T47D (cell line): ENCODE measurements at places on chromosomes 7 and 10.

DNA sequence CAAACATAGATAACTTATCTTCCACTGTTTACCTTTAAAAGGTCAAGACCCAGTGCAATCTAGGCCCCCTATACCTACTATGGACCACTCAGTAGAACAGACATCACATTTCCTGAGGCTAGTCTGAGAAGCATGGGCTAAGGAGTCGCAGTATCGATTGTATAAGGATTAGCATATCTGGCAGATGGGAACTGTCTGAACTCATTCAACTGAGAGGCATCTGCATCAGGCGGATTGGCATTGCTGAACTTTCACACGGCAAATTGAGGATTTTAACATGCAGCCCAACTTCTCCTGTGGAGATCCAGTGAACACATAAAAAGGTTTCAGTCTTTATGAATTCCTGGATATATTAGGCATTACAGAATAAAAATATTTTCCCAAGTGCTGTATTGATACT is 89.1 kb upstream of the LRGUK start:
- DNase-seq = no peak

GRCh38 chr7:120041798-120042197 is 231.2 kb upstream of the KCND2 start:
- no peak for DNase-seq

DNA sequence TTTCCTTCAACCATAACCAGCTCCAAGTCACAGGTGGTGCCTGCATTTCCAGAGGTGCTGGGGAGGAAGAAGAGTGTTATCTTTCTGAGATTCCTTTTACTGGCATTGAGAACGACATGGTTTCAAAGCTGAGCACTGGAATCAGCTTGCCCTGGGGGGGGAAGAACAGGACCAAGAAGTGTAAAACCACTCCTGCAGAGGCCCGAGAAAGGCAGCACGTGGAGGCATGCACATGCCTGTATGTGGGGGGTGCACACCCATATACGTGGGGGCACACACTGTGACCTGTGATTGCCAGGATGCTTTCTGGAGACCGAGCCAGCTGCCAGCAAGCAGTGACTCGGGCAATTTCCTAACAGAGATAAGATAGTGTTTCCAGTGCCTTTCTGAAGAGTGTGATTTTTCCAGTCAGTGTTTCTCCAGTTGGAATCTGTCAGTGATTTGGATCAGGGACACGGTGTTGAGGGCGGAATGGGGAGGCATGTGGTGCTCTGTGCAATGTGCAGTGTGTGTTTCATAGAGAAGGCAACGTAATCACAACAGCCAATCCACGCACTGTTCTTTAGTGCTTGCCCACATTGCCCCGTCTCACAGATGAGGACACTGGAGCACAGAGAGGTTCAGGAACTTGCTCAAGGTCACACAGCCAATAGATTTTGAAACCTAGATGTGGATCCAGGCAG is 4.2 kb downstream of the LRRC27 start:
- DNase-seq = no peak

DNA sequence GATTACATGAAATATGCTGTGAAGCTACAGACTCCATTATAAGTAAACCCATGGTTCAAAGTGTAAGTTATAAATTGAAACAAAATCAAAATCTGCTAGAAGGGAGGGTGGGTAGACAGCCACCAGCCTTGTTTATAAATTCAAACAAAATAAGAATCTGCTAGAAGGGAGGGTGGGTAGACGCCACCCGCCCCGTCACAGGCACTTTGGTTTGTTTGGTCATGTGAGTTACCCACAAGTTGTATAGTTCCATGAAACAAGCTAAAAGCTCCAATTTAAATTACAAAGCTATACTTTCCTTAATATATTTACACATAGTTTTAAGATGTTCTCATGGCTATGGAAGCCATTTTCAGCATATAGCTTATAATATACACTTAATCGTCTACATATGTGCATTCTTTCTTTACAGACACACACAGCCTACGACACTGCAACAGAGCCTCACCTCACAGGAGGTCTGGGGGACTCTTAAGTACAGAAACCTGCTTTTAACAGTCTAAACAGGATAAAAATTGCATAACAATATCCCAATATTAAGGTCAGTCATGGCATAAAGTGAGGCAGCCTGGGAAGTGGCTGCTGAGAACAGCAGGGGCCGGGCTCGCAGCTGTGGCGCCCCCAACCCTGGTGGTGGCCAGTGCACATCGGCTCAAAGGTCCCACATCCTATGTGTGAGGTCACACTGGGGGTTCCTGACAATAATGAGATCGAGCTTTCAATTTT is 28.1 kb upstream of the NCAPG2 start:
- DNase-seq = no peak

GRCh38 chr10:62707810-62708209 is 96.7 kb upstream of the ADO start:
- no peak for DNase-seq

DNA sequence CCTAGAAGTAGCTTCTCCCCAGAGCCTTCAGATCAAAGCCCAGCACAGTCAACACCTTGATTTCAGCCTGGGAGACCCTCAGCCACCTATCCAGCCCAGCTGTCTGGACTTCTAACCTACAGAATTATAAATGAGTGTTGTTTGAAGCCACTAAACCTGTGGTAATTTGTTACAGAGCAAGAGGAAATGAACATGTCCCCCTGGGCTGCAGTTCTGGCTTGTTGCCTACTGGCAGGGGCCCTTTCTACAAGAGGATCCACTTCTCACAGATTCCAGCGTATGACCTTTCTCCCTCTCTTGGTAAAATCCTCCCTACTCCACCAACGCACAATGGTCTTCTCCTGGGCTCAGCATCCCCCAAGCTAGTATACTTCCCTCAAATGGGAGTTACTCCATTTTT is 46.4 kb upstream of the ECHDC3 start:
- DNase-seq = no peak
